ENCODE measurements at places on chromosomes 6 and 20.

GRCh38 chr6:75275067-75275466 is 9.5 kb downstream of the TMEM30A start:
- DNase-seq: no peak

DNA sequence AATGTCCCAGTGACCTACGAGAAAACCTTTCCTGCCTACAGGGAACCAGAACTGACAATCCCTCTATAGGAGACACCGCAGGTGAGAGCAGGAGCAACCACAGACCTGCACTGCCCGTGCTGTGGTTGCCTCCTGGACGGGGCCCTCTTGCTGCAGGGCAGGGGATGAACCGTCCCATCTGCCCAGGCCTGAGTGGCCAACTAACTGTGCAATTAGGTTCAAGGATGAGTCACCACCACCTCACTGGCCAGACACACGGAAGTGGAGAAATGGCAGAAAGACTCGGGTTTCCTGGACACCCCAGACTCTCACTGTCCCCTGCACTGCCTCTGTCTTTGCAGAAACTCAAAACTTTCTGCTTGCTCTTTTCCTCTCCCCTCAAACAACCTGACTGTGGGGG is 13.8 kb upstream of the HLA-G start:
- DNase-seq: no peak

- no peak for DNase-seq
Observed at GRCh38 chr20:4045741-4046140, 30.4 kb upstream of the RNF24 start.

GRCh38 chr6:143140767-143141166 is 80.1 kb downstream of the AIG1 start:
- DNase-seq: no peak

GRCh38 chr6:87210979-87211378 is 55.6 kb downstream of the ZNF292 start:
- DNase-seq: no peak

DNA sequence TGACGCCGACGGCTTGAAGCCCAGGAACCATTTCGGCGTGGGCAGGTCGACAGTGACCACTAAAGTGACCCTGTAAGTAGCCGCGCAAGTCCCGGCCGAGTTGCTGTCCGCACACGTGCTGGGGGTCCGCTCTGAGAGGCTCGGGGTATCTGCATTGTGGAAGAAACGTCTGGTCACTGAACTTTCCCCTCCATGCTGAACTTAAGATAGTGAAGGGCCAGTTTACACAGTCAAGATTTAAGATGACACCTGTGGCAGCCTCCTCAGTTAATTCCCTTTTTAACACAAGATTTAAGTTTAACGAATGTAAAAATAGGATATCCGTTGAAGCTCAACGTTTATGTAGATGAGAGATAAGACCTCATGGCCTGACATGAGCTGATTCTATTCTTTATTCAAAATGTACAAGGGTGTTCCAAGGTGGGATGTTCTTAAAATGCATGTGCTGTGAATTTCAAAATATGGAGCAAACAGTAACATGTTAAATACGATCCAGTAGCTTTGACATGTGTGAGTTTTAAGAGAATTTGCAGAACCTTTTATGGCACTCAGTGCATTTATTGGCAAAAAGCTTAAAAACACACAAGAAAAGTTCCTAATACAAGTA is 116.2 kb downstream of the RTN4IP1 start:
- DNase-seq: no peak

DNA sequence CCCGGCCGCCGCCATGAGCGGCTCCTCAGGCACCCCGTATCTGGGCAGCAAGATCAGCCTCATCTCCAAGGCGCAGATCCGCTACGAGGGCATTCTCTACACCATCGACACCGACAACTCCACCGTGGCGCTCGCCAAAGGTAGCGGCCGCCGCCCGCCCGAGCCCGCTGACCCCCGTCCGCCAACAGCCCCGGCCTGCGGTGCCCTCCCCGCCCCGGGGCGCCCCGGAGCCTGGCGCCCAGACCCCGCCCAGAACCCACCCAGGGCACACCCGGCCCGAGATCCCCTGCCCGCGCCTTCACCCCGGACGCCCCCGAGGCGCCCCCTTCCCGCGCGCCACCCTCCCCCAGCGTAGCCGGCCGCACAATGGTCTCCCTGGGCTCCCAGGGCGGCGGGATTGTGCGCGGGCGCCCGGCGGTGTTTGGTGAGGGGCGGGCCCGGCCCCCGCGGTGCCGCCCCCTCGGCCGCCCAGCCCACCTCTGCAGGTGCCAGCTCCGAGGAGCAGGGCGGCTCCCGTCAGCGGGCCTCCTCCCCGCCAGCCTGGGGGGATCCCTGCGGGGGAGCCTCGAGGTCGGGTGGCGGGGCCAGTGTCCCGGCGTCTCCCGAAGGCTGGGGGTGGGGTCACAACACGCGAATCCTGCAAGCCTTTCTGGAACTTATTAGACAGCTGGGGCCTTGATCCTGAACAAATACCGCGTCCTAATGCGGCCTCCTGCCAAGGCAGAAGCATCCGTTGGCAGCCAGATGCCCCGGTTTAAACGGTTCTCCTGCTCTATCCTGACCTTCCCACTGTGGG is 577 bp downstream of the LSM14B start:
- no peak for DNase-seq

DNA sequence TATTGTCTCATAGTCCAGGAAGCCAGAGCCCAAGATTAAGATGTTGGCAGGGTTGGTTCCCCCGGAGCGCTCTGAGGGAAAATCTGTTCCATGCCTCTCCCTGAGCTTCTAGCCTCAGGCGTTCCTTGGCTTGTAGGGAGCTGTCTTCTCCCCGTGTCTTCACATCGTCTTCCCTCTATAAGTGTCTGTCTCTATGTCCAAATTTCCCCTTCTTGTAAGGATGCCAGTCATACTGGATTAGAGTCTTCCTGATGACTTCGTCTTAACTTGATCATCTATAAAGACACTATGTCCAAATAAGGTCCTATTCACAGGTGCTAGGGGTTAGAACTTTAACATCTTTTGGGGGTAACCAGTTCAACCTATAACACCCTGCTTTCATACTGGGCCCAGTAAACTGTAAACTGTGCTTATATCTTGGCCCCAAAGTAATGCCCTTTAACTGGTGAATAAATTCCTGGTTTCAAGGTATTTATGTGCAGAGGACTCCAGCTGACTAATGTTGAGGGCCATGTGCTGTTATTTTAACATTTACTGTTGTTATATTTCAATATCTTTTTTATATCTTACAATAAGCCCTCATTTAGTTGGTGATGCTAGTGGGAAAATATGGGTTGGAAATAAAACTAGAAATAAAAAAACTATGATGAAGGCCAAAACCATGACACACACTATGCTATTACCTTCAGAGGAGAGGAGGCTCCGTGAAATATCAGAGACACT is 101.7 kb upstream of the IYD start:
- DNase-seq: no peak

- no peak for DNase-seq
Observed at GRCh38 chr20:19973961-19974629, 43.1 kb upstream of the NAA20 start.

DNA sequence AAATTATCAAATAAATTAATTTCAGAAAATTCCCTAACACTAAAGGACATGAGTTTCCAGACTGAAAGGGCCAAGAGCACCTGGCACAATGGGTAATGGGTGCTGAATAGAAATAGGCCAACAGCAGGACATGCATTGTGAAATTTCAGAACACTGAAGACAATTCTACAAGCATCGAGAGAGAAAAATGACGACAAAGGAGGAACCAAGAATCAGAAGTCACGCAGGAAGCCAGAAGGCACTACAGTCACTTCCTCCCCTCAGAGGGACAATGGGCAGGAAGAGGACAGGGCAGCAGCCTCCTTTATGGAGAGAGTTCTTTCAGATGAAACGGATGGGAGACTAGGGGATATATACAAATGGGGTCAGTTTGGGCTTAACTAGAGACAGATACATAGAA is 29.6 kb downstream of the PCNA start:
- no peak for DNase-seq
